Activated T-helper 1 cell treated with anti-CD3 and anti-CD28 coated beads, Interleukin-12 subunit alpha, Interleukin-12 subunit beta, Interleukin-2, Interleukin-4 antibody, amounts not matched to agents 30 ng/mL and 10 ng/mL and 1 ng/mL, durations not matched to agents 14 hours and 24 hours and 36 hours (primary cell): ENCODE measurements at places on chromosomes 16 and 17.
A peak's percentile ranks its signal among the peaks of the same experiment; 100 is the strongest.

DNA sequence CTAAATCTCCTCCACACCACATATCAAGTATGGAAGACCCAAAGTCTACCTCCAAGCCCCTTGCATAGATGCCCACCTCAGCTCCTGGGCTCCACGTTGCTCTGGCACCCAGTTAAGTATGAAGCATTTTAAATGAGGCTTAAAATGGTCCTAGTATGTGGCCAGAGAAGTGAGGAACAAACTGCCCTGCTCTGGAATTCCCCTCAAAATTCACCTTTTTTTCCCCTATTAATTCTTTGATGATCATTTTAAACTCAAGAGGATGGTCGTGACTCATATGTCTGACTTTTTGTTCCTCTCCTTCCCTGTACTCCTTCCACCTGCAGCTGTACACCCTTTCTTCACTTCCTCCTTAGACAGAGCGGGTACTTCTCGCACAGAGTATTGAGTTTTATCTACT is 234.5 kb upstream of the MYOCD start:
- no peak for DNase-seq
- H3K27ac ChIP-seq, result no peak overlapping the region
- H3K36me3 ChIP-seq, result no peaks in the 10 kb centered on the region
- no peak overlapping the region for H3K4me3 ChIP-seq

DNA sequence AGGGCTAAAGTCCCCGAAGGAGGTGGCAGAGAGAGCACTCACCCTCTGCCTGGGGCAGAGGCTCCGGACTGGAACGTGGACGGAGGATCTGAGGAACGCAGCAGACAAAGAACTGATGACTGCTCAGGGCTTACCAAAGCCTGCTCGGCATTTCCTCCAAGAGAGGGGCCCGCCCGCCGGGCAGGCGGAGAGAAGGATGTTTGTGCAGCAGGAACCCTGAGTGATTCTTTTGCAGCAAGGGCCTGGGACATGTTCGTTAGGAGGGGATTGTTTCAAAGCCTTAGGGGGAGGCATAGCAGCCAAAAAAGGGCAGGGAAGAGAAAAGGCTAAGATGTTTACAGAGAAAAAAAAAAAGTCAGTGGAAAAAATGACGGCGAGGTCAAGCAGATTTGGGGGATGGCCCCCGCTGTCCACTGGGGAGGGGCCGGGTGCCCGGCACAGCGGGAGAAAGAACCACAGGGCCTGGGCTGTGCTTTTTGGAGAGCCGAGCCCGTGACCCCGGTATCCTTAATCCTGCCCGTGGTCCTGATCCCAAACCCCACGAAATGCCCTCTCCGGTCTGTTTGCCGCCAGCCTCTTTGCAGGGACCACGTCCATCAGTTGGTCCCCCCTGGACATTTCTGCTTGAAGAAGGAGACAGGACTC is 129.3 kb downstream of the NTN1 start:
- H3K27ac ChIP-seq, result no peak overlapping the region
- no peaks in the 10 kb centered on the region for H3K4me1 ChIP-seq
- H3K36me3 ChIP-seq, result no peaks in the 10 kb centered on the region
- peaks cover 12% of the 10 kb centered on the region for H3K27me3 ChIP-seq
- DNase-seq, result no peak
- no peak overlapping the region for H3K4me3 ChIP-seq

DNA sequence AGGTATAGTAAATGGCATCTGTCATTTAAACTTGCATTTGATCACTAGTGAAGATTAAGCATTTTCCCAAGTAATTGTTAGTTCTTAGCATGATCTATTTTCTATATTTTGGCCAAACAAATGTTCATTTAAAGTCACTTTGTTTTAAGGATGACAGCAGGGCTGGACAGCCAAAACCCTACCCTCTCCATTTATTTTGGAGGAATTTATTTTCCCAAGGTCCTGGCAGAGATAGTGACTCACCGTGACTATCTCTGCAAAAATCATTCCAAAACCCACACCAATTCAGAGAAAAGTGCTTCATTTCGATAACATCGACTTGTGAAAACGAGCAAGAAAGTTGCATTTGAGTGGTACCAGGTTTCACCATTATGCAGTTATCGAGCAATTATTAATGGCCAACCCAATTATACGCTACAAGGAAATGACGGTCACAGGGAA is 665 bp upstream of the AKAP1 start:
- H3K4me1 ChIP-seq, result peaks cover 26% of the 10 kb centered on the region
- H3K36me3 ChIP-seq, result peaks cover 5% of the 10 kb centered on the region
- peak overlapping the region; percentile 92 for H3K4me3 ChIP-seq
- no peak for DNase-seq
- H3K27me3 ChIP-seq, result peaks cover 9% of the 10 kb centered on the region

DNA sequence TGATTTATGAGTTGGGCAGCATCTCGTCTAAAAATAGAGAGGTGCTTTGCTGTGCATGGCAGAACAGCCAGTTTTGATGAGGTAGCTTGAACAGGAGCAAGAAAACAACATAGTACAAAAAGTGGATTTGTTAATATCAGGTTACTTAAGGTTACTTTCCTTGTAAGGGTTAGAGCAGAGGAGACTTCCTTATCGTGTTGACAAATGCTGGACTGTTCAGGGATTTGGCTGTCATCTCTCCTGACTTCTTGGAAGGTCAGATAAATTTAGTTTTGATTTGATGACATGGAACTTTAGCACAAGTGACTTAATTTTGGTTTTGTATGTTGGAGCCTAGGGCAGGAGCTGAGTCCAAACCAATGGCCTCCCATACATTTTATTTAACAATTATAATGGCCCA is 163.9 kb upstream of the ELAC2 start:
- no peaks in the 10 kb centered on the region for H3K27me3 ChIP-seq
- H3K4me1 ChIP-seq, result no peaks in the 10 kb centered on the region
- H3K27ac ChIP-seq, result no peak overlapping the region
- no peak for DNase-seq
- no peak overlapping the region for H3K4me3 ChIP-seq

- H3K4me1 ChIP-seq, result peaks cover 39% of the 10 kb centered on the region
- peak overlapping the region; percentile 100 for H3K27ac ChIP-seq
- H3K36me3 ChIP-seq, result peaks cover 44% of the 10 kb centered on the region
- peaks cover 4% of the 10 kb centered on the region for H3K27me3 ChIP-seq
- H3K4me3 ChIP-seq, result peak overlapping the region; percentile 97
Measured at GRCh38 chr16:77191259-77191969, 424 bp downstream of the MON1B start.

DNA sequence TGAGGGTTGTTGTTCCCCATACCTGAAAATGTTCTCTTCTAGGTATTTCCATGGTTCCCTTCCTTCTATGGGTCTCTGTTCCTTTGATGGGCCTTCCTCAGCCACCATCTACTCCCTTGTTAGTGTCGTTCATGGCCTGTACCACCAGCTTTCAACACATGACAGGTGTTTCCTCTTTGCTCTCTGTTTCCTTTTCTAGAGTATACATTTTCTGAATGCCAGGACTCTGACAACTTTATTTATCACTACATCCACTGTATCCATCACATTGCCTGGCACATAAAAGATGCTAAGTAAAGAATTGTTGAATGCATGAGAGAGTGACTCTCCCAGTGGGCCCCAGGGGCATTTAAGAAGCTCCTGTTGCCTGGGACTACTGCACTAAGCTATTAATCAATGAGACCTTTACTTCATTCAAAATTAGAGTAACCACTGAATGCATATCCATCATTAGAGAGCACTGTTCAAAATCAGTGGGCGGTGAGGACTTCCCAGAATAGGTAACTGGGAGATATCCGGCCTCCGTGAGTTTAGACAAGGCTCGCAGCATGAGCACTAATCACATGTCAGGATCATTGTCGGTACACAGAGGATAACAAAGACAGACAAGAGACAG is 255.0 kb downstream of the CBLN1 start:
- H3K4me3 ChIP-seq, result no peak overlapping the region
- no peaks in the 10 kb centered on the region for H3K4me1 ChIP-seq
- no peak overlapping the region for H3K27ac ChIP-seq
- DNase-seq, result no peak

GRCh38 chr17:34584805-34585416 is 5.5 kb downstream of the TMEM132E start:
- no peak overlapping the region for H3K4me3 ChIP-seq
- no peak overlapping the region for H3K27ac ChIP-seq
- no peak for DNase-seq
- H3K36me3 ChIP-seq, result no peaks in the 10 kb centered on the region

DNA sequence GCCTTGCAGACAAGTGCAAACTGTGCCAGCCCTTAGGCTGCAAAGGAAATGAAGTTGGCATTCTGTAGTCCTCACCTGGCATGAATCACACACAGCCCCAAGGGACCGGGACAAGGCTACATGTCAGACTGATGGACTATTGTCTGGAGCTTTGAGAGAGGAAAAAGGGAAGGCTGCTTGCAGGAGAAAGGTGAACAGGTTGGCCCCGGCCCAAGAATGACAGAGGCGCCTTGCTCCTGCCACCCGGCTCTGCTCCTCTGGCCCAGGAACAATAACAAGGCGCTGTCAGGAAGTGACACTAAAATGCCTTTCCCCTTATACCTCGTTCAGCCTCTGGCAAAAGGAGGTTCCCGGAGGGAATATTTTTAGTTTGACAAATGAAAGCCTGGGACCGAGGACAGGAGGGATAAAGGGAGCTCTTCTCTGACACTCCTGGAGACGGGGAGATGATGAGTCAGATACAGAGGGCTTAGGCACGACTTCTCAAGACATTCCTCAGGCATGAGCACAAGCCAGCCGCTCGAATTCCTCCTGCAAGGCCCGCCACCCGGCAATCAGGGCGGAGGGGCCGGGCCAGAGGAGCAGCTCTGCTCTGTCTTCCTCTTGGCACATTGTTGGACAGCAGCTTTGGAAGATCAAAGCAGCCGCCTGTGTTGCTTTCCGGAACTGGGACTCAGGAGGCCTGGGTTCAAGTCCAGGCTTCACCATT is 105.8 kb downstream of the NOG start:
- DNase-seq, result no peak
- H3K27me3 ChIP-seq, result peaks cover 31% of the 10 kb centered on the region
- H3K27ac ChIP-seq, result no peak overlapping the region
- H3K4me3 ChIP-seq, result no peak overlapping the region
- H3K36me3 ChIP-seq, result no peaks in the 10 kb centered on the region
